ENCODE measurements at places on chromosomes 7 and 10.

GRCh38 chr10:100803908-100804307, 58.5 kb downstream of the PAX2 start:
- no peak for DNase-seq

- no peak for DNase-seq
These were observed 102.5 kb downstream of the SAMD9 start for GRCh38 chr7:93015101-93015778.

DNA sequence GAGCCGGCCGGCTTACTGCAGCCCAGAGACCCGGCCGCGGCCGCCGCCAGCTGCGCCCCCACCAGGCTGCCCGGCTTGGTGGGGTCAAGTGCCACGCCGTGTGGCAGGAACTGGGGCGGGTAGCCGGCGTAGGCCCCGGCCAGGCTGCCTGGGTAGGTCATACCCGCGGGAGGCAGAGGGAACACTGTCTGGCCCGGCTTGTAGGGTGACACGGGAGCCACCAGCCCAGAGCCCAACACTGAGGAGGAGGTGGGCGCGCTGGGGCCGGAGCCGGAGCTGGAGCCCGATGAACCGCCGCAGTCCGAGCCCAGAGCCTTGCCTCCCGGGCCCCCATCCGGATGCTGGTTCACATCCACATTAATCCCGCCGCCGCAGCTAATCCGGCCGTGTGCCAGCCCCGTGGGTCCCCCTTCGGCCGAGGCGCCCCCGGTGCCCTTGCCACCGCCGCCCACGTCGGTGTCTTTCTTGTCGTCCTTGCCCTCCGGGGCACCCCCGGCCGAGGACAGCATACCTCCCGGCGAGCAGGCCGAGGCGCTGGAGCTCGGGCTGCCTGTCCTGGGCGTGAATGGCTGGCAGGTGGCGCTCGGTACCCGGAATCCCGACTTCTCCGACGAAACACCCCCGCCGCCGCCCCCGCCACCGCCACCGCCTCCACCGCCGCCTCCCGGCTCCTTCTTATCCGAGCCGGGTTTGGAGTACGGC, 2.0 kb downstream of the ZNF503 start:
- peak; percentile 92 for DNase-seq

GRCh38 chr7:120997882-120998474, 9.5 kb downstream of the CPED1 start:
- DNase-seq, result no peak

DNA sequence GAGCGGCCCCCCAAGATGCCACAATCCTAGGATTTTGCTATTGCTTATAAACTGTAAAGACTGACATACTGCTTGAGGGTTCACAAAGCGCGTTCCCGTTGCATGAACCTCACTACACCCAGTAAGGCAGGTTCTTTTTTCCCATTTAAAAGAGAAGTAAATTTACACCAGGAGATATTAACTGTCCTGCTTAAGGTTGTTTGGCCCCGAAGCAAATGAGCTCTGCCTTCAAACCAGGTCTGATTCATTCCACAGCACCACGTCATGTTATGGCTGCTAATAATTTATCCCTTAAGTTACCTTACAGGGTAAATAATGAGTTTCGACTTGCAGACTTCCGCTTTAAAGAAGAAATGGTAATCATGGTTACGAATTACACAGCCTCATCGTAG, 559 bp upstream of the FKBP14 start:
- DNase-seq, result no peak

DNA sequence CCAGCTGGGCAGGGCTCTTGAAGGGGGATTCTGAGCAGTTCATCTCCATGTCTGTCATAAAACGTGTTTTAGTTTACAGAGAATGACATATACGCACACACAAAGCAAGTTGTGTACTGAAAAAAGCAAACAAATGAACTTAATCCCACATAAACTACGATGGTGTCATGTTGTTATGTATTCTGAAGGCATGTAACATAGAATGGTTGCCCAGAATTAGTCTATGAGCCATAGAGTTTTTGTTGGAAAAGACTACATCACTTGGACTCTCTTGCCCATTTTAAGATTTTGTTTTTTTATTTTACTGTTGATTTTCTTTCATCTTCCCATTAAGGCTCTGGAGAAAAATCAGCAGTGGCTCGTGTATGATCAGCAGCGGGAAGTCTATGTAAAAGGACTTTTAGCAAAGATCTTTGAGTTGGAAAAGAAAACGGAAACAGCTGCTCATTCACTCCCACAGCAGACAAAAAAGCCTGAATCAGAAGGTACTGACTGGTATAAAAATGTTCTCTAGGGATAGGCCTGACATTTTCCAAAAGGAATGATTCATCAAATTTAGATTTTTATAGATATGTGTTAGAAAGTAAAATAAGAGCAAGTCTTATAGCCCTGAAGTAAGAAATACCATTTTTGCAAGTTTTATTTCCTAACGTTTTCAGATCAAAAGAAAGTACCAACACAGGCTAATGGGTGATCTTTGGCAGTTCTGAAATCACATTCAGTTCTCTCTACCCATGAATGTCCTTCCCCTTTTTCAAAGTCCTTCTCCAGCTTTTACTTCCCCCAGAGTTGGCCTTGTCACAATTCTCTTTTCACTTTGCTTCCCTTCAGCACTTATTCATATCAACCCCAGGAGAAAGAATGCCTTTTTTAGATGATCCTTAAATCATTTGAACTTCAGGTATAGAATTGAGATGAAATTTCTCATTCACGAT, 18.9 kb downstream of the CEP55 start:
- no peak for DNase-seq

DNA sequence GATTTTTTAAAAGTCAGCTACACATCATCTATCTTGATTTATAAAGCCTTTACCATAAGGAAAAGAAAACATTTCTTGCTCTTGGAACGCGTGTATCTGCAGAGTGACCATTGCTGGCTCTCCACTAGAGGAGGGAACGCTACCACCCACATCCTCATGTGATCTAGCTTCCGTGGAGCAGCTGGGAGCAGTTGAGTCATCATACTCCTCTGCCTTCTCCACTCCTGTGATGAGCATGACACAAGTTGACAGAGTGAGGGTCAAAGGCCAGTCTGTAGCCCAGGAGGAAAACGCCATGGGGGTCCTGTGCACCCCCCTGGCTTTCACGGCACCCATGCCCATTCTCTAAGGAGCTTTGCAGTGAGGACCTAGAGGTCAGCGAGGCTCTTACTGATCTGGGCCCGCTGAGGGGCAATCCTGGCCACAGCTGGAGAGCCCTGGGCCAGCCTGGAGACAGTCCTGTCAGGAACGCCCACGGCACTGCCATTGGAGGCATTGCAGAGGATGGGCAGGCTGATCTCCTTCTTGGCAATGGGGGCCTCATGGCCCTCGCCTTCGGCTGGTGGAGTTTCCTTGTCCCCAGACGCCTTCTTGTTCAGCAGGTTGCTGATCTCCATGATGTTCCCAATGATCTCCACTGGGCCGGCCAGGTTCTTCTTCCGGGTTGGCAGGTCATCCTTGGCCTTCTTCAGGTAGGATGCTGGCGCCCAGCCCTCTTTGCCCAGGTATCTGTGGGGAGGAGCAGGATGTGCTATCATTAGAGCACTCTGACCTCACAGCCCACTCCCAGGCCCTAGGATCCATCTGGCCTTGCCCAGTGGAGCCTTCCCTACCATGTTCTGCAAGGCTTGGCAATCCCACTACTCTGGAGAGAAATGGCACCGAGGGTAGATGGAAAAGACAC, 119.2 kb downstream of the NEURL1 start:
- DNase-seq, result no peak

- peak; percentile 69 for DNase-seq
These were observed 743 bp downstream of the RBM17 start for GRCh38 chr10:6089334-6090219.

- no peak for DNase-seq
These were observed 11.4 kb upstream of the ARHGAP12 start for GRCh38 chr10:31939797-31940708.

GRCh38 chr10:110634527-110635209, 9.5 kb upstream of the RBM20 start:
- DNase-seq, result no peak

DNA sequence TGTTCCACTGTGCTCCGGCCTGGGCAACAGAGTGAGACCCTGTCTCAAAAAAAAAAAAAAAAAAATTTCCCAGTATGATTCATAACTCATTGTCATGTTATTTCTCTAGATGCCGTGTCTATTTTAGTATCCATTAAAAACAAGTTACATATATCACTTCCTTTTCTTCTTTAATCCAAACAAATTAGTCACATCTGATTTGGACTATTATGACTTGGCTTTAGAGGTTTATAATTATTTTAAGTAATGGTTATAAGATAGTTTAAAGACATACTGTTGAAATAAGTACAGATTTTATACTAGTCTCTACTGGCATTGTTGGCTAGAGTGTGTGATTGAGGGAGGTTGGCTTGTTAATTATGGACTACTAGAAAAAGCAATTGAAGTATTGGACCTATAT, 53.3 kb downstream of the ZMYND11 start:
- DNase-seq, result no peak

- no peak for DNase-seq
These were observed 273.2 kb downstream of the PTPRN2 start for GRCh38 chr7:158314394-158314793.

DNA sequence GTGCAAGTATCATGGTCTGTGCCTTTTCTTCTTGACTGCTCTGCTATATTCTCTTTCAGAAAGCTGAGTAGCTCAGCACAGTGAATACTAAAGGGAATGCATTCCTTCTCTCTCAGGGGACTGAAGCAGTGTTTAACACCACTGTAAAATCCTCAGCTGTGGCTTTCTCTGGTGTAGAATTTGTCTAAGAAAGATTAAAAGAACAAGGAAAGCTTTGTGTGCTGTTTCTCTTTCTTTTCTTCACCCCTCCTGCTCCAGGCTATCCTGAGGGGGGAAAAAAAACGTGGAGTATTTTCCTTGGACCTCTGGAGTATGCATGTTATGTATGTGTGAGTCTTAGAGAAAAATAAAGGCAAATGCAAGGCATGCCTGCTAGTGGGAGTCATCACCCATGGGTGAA, 383.9 kb downstream of the AUTS2 start:
- DNase-seq, result no peak

DNA sequence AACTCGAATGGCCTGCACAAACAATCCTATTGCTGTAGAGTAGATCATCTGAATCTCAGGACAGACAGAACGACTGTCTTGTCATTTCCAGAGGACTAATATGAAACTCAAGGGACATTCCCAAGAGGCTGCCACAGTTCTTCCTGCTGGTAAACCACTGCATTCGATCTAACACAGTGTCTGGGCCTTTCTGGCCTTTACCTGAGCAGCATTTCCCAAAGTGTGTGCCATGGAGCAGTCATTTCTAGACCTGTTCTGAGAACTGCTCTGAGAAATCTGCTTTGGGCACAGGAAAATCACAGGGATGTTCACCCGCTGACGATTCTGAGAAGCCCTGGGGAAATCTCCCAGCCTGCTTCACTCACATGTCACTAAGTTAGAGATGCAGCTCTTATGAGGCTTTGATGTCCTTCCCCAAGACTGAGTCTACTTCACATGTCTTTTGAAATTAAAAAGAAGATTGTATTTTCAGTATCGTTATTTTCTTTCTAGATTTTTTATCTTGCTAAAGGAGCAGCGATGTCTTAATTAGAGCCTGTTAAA, 18.4 kb downstream of the GPNMB start:
- DNase-seq, result no peak

- no peak for DNase-seq
These were observed 84.8 kb upstream of the CCDC6 start for GRCh38 chr10:59991117-59991516.

DNA sequence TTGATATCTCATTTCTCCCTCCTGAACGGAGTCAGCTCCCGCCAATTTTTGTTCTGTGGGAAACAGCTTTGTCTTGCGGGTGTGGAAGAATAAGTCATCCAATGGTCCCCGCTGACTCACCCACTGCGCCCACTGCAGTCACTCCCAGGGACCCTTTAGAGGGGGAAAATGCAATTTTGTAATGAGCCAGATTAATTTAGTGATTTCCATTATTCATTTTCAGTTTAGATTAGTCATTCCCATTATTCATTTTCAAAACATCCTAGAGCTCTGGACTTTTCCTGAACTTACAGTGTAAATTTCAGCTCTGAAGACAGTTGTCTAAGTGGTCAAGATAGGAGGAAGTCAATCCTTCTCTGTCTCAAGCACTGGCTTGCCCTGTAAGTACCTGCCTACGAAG, 154.9 kb upstream of the TMEM72 start:
- DNase-seq, result no peak

GRCh38 chr7:103560136-103560535, 114.1 kb upstream of the SLC26A5 start:
- DNase-seq, result no peak

DNA sequence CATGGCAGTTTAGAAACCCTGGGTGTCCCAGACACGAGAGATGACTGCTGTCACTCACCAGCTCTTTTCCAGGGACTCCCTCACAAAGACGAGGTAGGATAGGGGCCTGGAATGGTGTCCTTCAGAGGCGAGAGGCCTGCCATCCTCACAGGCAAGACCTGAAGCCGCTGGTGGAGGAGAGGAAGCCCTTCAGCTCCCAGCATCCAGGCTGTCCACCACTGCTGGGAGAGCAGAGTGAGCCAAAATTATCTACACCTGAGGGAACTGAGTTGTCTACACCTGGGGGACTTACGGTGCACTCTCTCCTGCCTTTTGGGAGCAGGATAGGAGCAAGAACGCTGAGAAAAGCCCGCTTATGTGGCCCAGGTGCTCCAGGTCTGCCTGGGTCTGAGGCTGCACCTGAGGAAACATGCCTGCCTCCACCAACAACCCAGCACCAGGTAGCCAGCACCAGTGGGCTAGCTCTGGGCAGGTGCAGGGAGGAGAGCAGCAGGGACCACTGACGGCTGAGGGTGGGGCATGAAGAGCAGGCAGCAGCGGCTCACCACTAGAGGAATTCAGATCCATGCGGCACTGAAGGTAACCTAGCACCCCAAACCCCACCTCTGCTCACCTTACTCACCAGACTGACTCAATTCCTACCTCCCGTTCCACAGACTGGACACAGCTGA, 357.2 kb downstream of the SH2D4B start:
- DNase-seq, result no peak

DNA sequence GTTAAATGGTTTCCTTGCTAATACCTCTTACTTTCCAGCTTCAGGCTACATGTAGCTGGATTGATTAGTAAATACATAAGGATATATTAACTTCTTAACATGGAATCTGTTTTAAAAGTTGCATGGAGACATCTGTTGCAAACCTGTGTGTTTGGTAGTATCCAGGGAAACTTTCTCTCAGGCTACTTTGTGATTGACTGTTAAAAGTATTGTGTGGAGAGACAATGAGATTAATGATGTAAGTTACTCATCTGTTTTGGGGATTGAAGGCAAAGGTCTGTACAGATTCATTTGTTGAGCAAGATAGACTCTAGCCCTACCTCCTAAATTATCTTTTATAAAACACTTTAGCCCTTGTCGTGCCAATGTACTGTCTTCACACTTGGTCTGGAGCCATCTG, 6.6 kb downstream of the CREB5 start:
- DNase-seq, result no peak

GRCh38 chr10:93376372-93377293, 105.5 kb downstream of the MYOF start:
- no peak for DNase-seq

DNA sequence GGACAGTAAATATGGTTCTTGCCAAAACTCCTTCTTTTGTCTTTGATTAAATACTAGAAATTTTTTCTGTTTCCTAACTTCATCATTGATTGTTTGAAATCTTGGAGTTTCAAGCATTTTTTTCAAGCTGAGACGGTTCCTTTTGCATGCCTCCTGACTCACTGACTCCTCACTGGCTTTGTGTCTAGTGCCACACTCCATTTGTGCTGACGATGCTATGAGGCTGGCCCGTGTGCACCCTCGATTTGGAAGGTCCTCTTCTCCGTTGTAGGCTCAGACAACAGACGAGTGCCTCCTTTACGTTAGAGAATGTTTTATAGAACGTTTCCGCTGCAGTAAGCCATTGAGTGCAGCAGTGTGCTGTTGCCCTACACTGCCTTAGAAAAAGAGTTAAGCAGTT, 10.8 kb upstream of the CSGALNACT2 start:
- DNase-seq, result no peak

Measured in suprapubic skin (tissue), 4 donors.